ENCODE measurements at places on chromosomes 12 and 14.

DNA sequence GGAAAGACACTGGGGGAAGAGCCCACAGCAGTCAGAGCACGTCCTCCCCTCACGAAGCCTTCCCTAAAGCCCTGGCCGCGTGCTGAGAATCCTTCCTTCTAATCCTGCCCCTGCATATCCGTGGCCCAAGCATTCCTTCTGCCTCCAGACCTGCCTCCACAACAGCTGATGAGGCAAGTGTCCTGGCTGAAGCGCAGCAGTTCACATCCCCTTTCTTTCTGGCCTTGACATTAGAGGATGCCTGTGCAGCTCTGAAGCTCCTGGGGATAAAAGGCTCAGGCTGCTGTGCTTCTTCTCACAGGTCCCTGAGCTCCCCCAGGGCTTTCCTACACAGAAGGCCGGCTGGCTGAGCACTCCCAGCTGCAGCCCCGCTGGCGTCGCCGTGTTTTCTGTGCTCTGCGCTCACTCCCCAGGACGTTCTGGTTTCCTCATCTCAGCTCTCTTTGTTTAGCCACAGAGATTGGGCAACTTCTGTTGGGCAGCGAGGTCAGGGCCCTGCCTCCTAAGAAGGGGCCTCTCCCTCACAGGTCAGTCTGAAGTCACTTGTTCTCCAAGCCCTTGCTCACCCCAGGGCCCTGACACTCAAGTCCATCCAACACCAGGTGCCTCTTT lies 45.8 kb downstream of the NINJ2 start:
- DNase-seq = no peak

DNA sequence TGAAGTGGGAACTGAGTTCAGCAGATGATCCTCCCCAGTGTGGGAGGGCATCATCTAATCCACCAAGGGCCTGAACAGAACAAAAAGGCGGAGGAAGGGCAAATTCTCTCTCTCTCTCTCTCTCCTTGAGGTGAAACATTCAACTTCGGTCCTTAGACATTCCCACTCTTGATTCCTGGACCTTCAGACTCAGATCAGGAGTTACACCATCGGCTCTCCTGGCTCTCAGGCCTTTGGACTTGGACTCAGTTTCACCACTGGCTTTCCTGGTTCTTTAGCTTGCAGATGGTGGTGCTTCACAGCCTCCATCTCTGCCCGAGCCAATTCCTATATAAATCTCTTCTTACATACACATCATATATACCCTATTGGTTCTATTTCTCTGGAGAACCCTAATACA lies 73.2 kb downstream of the SPPL3 start:
- no peak for DNase-seq

DNA sequence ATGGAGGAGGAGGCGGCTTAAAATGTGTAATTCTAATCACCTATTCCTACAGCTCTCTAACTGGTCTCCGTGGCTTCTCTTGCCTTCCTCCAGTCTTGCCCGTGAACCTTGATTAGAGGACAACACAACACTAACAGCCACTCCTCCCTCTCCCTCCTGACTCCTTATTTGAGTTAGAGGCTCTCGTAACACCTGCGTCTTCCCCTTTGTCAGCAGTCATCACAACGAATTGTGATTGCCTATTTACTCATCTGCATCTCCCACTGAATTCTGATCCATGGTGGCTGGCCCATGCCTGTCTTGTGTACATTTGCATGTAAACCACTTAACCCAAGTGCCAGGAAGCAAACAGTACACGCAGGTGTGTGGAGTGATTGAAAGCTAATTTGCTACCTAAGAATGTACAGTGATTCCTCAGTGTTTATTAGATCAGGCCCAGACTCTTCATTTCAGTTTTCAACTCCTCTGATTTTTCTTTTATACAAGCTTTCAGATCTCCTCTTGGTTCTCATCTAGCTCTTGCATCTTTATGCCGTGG lies 154.5 kb downstream of the MON2 start:
- DNase-seq = no peak

DNA sequence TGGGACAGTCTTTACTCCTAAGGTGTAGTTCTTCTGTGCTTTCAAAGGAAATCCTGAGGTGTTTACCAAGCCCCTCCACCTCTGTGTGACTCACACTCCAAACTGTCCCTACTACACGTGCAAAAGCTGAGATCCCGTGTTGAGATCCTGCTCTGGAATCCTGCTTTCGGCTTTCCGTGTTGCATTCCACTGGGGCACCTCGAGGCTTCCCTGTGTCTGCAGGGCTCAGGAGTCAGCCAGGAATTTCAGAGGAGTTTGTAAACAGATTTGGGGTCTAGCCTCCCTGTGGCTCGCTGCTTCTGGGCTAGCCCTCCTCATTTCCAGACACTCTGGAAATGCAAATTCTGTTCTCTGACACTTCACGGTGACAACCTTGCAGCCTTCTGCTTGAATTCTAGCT lies 48.4 kb downstream of the CACNA2D4 start:
- DNase-seq = no peak

GRCh38 chr12:25020621-25021243 lies 71.8 kb upstream of the BCAT1 start:
- DNase-seq = no peak

- DNase-seq = no peak
Observed at GRCh38 chr12:117527479-117527855, 166.0 kb upstream of the NOS1 start.

DNA sequence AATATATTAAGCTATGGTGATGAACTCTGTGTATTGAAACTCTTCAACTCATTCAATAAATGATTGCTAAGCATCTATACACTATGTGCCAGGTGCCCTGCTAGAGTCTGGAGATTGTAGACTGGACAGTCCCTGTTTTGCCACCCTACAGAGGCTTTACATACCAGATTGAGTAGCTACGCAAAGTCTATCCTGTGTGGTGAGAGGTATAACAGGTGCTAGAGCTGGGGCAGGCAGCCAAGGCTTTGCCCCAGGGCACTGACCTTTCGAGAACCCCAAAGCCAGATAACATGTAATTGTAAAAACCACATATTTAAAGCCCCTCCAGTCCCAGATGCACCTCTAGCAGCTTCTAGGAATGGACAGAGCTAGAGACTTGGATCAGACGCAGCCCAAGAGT lies 52.8 kb downstream of the PPM1H start:
- DNase-seq = no peak

DNA sequence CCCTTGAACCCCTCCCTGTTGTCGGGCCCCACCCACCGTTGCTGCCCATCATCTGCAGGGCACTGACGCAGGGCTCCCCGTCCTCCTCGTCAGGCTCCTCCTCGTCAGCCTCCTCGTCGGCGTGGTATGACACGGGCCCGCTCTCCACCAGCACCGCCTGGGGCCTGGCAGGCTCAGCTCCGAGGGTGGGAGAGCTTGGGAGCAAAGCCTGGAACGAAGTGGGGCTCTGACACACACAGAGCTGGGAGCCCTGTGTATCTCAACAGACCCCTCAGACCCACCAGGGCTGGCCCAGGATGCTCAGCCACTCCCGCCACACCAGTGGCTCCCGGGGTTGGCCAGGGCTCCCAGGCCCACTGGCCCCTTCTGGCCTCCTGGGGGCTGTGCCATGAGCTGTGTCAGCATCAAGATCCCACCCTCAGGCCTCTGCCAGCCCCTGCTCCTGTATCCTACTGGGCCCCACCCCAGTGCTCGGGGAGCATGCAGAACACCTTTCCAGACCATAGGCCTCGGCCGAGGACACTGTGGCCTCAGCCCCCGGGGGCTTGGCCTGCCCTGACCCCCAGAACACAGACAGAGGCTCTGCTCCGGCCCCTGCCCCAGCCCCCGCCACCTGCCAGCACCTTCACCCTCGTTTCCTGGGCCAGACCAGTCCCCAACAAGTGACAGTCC lies 30.1 kb upstream of the NUDT14 start:
- DNase-seq = no peak

DNA sequence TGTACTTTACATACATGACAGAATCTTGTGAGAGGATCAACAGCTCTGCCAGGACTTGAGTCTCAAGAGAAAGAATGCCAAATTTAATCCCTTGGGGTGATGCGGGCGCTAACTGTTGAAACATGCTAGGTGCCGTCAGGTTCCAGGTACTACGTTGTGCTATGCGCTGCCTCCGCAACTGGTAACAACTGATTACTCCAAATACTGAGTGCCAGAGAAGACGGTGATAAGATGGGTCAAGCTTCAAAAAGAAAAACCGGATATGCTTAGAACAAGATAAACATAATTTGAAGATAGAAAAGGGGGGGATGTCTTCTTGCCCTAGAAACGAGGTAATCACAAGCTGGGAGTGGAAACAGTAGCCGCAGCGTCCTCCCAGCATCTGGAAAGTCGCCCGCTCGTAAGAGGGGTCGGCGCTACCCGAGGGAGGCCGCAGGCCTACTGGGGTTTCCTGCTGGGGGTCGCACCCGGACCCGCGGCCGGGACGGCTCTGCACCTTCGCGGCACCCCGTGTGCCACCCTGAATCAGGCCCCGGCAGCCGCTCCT lies 678 bp downstream of the ZBTB25 start:
- no peak for DNase-seq

GRCh38 chr14:76976240-76977005 lies 52.1 kb downstream of the IRF2BPL start:
- DNase-seq = no peak

GRCh38 chr14:31886156-31886835 lies 190.8 kb upstream of the ARHGAP5 start:
- DNase-seq = no peak

DNA sequence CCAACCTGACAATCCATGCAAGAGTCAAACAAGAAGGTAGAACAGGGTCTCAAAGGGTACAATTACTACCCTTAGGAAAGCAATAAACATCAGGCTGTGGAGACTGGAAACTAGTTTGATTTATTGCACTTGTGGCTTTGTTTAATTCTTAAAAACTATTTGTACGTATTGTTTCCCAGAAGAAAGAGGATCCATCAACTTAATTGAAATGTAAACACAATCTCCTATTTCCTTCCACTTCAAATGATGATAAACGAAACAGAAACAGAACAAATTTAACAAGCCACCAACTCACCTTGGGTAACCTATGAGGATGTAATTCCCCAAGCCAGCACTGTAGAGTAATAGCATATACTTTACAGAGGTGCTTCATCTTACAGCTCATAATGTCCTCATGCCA lies 8.0 kb downstream of the STXBP6 start:
- DNase-seq = no peak
